ENCODE measurements at places on chromosomes 16 and 17.

- H3K27me3 ChIP-seq, result no peaks in the 10 kb centered on the region
- no peak overlapping the region for H3K27ac ChIP-seq
- no peak for DNase-seq
- H3K36me3 ChIP-seq, result no peaks in the 10 kb centered on the region
- peaks cover 97% of the 10 kb centered on the region for H3K4me1 ChIP-seq
Measured at GRCh38 chr17:65022751-65023700, 33.5 kb downstream of the GNA13 start.

GRCh38 chr16:3514621-3515020 is 13.8 kb downstream of the CLUAP1 start:
- no peak overlapping the region for H3K27ac ChIP-seq
- H3K27me3 ChIP-seq, result no peaks in the 10 kb centered on the region
- no peak overlapping the region for H3K4me3 ChIP-seq
- H3K4me1 ChIP-seq, result no peaks in the 10 kb centered on the region

DNA sequence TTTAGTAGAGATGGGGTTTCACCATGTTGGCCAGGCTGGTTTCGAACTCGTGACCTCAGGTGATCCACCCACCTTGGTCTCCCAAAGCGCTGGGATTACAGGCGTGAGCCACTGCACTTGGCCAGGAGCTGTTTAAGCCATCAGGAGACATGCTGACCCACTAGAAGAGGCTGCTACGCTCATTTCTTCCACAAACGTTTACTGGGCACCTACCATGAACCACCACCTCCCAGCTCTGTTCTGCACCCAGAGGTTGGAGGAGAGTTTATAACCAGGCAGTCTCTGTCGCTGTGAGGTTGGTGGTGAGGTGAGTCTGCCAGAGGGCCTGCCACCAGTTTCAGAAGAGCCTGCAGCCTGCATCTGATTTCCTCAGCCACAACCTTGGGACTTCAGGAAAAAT is 51.8 kb downstream of the SF3B3 start:
- H3K36me3 ChIP-seq, result peaks cover 26% of the 10 kb centered on the region
- H3K4me1 ChIP-seq, result peaks cover 16% of the 10 kb centered on the region
- no peak overlapping the region for H3K27ac ChIP-seq

DNA sequence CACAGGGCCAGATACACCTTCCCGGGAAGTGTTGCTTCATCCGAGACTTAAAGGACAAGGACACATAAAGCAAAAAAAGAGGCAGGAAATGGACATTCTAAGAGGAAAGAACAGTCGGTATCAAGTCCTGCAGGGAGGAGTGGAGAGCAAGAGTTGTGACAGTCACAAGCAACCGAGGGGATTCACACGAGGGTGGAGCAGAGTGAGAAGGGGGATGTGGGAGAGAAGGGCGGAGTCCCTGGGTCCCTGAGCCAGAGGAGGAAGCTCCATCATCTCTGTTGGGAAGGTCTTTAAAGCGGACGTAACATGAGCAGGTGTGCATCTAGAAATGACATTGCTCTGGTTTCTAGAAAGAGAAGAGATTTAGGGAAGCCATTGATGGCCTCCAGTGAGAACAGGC is 47.1 kb downstream of the AIPL1 start:
- H3K27ac ChIP-seq, result no peak overlapping the region

GRCh38 chr16:81616321-81617020 is 162.6 kb upstream of the PLCG2 start:
- peak; percentile 73 for DNase-seq
- H3K4me3 ChIP-seq, result no peak overlapping the region
- H3K27ac ChIP-seq, result peak overlapping the region; percentile 69
- H3K36me3 ChIP-seq, result peaks cover 9% of the 10 kb centered on the region
- H3K4me1 ChIP-seq, result peaks cover 68% of the 10 kb centered on the region
- no peaks in the 10 kb centered on the region for H3K27me3 ChIP-seq

- H3K4me1 ChIP-seq, result no peaks in the 10 kb centered on the region
- H3K4me3 ChIP-seq, result no peak overlapping the region
- no peak overlapping the region for H3K27ac ChIP-seq
- DNase-seq, result no peak
- H3K36me3 ChIP-seq, result peaks cover 92% of the 10 kb centered on the region
Measured at GRCh38 chr16:89907055-89907814, 11.4 kb upstream of the MC1R start.
